ENCODE measurements at places on chromosomes 16 and 17. TPM values are rescaled to one million over a fixed set of nuclear protein-coding genes. Genes with fewer than 3 reads are reported as not detected.

Gene SERPINF2
- total RNA-seq, result 0.32 TPM

Gene SLC16A11
- total RNA-seq, result not detected

Gene KRT13
- not detected for total RNA-seq

Gene SP6
- total RNA-seq, result 0.04 TPM

Gene CA10
- total RNA-seq, result not detected

Gene RHBDF1
- total RNA-seq, result not detected

Gene NTN1
- not detected for total RNA-seq

Gene ATP2A3
- 101 TPM for total RNA-seq

Gene RGS11
- not detected for total RNA-seq

Gene CIBAR2
- not detected for total RNA-seq

Gene FOXN1
- total RNA-seq, result not detected

Gene TM4SF5
- total RNA-seq, result not detected

Gene KCTD19
- total RNA-seq, result not detected

- no peak for DNase-seq
Observed at GRCh38 chr17:35068249-35068648, 4.7 kb upstream of the RFFL start.

DNA sequence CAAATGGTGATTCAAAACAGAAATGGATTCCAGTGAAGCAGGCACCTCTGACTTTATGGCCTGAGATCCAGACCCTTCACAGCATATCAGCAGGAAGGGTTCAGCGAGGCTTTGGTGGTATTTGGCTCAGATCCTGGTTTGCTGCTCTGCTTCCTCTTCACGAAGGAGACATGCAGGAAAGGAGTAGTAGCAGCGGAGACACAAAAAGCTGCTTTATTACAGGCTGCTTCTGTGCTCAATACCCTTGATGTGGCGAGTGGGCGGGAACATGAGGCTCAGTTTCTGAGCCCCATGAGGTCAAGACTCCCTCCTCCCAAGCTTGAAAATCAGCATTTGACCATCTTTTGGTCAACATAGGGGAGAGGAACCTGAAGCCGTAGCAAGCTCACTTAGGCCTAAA, 213.3 kb upstream of the AXIN2 start:
- no peak for DNase-seq

DNA sequence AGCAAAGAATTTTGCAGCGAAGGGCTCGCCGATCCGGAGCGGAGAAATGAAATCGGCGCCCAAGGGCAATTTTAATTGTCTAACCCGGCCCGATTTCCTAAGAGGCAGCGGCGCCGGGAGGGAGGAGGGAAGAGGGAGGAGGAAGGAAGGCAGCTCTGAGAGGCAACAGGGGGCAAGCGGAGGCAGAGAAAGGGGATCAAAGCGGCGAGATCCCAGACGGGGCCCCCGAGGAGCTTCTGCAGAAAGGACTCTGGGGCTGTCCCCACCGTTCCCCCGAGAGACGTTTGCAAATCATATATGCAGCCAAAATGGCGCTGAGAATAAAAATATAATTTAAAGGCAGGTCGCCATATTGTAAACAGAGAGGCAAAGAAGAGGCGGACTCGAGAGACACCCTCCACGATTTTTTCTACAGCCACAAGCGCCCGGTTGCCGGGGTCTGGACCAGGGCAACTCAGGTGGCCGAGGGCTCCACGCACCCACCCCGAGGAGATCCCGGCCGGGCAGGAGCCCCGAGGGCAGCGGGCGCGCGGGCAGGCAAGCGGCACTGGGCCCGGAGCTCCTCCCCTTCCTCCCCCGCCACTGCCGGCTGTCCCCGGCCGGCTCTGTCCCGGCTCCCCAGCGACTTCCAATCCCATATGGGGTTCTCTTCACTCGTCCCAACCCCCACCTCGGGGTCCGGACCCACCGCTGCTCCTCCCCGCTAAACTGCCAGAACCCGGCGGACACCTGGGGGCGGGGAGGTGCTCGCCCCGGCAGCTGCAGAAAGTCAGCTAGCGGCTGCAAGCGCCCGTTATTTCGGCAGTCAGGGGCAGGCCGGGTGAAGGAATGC, 1.9 kb downstream of the PHF12 start:
- DNase-seq, result peak; percentile 89

DNA sequence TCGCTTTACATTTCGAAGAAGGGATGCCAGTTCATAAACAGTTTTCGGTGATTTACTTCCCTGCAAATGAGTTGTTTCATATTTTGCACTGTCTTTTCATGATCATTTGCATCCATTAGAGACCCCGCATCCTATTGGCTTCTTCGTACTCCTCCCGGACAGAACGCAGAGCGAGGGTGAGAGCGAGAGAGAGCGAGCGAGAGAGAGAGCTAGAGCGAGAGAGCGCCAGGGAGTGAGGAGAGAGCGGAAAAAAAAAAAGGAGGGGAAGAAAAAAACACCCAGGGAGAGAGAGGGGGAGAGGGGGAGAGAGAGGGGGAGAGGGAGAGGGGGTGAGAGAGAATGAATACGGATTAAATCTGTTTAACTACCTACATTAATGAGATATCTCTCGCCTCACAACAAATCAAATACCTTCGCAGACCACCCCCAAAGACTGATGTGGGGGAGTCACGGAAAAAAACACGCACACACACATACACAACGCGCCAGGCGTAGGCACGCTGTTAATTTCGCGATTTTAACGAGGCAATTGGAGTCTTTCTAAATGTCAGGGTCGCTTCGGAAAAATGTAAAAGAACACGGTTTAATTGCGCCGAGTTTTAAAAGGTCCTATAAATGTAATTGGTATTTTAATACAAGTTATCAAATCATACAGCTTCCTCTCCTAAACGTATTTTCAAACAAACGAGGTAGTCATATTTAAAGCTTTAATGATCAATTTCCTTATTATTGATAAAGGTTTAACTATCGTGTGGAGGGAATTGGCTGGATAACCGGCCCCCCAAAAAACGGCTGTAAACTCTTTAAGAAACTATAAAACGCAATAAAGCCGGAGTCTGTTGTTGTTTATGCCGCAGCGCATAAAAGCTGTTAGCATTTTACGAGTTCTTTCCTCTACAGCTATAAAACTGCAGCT, at the start of gene HOXB8:
HOXB8 (minus strand) TSS at position 246 of the 916 bp plus-strand sequence. CDS start 588 bp downstream, outside the sequence.
- DNase-seq, result no peak

- DNase-seq, result peak; percentile 32
Observed at GRCh38 chr17:56678249-56679114, 85.0 kb downstream of the NOG start.

GRCh38 chr17:43614561-43614960, 47.2 kb downstream of the MEOX1 start:
- no peak for DNase-seq

DNA sequence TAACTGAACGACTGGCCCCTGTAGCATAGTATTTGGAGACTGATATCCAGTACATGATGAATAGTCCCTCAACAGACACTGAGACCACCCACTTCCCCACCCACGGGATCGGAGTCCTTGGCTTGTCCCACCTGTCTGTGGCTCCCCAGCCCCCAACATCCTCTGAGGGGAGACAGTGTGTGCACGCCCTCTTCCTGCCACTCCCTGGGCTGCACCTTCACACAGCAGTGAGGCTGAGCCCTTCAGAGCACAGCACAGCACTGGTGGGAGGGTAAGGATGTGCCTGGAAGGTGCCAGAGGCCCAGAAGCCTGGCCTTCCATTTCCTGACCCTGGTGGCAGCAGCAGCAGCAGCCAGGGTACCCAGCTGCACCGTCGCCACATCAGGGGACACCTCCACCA, 11.0 kb downstream of the DNASE1 start:
- no peak for DNase-seq

DNA sequence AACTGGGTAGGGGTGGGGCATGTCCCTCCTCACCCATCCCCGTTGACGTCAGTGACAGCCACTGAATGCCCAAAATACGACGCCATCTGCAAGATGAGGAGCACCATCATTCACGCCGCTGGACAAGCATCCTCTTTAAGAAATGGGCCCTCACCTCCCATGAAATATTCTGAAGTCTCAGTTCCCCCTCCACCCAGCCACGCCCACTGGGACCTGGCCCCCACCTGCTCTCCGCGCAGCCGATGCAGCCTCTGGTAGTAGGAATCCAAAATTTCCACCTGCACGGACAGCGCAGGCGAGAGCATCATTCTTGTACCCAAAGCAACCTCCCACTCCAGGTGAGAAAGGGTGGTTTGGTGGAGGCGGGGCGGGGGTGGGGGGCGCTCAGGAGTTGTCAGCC, 5.6 kb downstream of the ITGA2B start:
- DNase-seq, result no peak

GRCh38 chr16:85376292-85377095, 236.6 kb upstream of the GSE1 start:
- DNase-seq, result no peak

- DNase-seq, result no peak
Observed at GRCh38 chr17:42247734-42248133, 28.5 kb downstream of the STAT5B start.

DNA sequence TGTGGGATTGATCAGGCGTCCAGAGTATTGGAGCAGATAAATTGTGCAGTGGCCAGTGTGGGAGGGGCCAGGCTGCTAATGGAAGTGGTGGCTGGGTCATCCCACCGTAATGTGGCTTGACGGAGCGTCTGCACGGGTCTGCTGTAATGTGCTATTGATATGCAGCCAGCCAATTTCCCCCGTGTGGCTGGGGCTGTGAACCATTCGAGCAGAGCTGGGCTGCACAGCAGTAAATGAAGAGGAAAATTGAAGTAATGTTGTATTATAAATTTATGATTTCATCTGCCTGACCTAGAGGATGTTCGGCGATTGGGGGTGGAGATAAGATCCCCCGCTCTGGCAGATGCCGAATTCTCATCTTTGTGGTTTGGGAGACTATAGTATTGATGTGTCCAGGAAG, 121.5 kb downstream of the CCDC182 start:
- peak; percentile 77 for DNase-seq

DNA sequence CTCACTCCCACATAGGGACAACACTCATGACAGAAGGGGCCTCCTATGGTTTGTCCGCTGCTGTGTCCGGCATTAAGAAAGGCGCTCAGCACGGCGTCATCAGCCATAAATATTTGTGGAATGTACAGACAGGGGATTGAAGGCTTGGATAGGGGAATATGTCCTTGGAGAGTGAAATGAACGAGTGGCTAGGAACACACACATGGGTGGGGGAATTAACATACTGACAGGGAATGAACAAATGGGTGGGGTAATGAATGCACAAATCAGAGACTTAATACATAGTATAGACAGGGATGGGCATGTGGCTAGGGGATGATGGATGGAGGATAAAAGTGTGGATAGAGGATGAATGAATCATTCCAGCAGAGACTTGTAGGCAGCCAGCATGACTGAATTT, 154.0 kb upstream of the HSBP1 start:
- no peak for DNase-seq

DNA sequence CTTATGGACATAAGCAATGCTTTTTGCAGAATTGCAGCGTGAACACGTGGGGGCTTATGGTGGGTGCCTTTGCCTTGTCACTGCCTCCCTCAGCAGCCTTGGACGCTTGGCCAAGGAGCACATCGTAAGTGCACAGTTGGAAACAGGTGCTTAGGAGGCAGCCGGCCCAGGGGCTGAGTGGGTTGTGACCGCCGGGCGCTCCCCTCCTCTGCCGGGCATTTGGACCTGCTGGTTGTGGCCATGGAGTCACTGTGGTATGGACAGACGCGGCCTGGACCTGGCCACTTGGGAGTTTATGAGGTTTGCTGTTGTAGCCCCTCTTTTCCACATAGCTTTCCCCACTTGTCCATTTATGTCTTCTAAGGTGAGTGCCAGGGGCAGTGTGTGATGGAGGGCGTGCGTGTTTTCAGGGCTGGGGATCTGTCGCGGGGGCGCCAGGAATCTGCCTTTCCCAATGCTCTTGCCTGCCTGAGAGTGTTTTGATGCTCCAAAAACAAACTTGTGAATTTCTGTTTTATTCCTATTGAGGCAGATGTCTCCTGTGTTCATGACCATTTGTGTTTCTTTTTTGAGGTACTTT, 49.2 kb downstream of the PDPK1 start:
- DNase-seq, result no peak

- DNase-seq, result no peak
Observed at GRCh38 chr16:25064937-25065336, 46.6 kb upstream of the LCMT1 start.

DNA sequence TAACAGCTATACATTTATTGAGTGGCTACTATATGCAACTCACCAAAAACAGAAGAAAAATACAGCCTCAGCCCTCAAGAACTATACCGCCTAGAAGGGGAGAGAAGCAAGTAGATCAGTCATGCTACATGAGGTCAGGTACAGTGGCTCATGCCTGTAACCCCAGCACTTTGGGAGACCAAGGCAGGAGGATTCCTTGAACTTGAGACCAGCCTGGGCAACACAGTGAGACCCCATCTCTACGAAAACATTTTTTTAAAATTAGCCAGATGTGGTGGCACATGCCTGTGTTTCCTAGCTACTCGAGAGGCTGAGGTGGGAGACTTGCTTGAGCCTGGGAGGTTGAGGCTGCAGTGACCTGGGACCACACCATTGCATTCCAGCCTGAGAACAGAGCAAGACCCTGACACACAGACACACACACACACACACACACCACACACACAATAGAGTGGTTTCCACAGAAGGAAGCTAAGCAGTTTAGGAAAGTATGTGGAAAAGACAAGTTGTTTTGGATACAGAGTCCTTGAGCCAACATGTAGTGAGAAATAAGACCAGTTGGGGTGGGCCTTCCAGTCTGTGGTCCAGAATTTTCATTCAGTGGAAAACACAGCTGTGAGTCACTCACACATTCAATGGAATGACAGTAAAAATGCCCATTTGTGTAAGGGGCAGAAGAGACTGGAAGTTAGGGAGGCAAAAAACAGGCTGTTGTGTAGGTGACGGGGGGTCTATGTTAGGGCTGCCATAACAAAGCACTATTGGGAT, 10.7 kb upstream of the SNTB2 start:
- no peak for DNase-seq

DNA sequence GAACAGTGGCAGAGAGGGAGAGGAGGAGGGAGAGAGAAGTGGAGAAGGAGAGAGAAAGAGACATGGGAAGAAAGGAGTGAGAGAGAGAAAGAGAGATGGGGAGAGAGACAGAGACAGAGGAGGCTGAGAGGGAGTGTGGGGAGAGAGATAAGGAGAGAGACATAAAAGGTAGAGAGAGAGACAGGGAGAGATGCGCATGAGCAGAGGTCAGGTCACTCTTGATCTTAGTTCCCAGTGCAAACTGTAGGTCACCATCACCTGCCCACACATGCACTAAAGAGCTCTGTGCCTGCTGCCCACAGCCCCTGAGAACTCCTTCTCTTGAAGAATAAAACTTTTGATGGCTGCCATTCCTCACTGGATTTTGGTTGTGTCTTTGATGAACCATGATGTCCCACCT, 14.9 kb downstream of the KRT33A start:
- DNase-seq, result no peak

GRCh38 chr17:71217769-71218168, 903.1 kb upstream of the SOX9 start:
- DNase-seq, result no peak

GRCh38 chr17:81044764-81045589, 10.0 kb downstream of the BAIAP2 start:
- DNase-seq, result no peak

GRCh38 chr17:74949455-74950115, 13.9 kb downstream of the OTOP3 start:
- DNase-seq, result no peak

DNA sequence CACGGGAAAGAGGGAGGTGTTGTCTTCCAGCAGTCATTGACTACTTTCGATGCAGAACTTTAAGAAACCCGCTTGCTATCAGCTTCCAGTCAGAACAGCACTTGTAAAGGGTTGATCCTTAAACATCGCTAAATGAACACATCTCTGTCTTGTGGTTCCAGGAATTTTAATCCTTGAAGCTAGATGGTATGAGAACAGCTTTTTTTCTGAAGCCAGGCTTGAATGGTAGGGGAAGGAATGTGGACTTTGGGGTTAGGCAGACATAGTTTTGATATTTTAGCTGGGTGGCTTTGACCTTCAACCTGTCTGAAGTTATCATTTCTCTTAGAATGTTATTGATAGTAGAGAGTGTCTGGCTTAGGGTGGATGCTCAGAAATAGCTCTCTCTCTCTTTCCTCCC, 81.1 kb downstream of the RGS9 start:
- no peak for DNase-seq
